Thoracic aorta (tissue), 2 donors: ENCODE measurements at places on chromosomes 5 and 9.

DNA sequence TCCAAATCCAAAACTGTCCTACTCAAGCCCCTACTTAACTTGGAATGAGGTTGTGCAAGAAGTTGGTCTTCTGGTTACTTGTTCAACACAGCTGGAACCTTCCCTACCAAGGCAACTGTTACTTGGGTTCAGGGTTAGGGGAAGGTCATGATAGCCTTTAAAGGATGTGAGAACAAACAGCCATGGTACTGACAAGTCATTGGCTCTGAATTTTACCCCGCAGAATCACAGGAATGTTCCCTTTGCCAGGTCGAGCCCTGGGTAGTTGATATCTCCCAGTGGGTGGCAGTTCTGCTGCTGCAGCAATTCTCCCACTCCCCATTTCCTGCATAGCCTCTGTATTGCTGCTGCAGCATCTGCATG lies 396.1 kb upstream of the MPDZ start:
- no peak for DNase-seq

DNA sequence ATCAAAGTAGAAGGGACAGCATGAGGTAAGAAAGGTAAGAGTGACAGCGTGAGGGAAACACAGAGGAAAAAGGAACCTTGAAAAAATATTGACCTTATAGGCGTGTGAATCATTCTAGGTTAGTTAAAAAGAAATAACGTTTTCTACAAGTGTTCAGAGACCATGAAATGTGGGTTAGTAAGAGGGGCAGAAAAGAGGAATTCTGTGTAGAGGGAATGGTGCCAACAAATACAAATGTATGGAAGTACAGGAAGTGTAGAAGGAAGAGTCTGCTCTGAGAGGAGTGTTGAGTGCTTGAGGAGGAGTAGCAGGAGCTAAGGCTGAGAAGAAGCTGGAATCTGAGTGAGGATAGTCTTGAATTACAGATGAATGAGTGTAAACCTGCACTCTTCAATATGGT lies 418.6 kb upstream of the RIOK2 start:
- no peak for DNase-seq

DNA sequence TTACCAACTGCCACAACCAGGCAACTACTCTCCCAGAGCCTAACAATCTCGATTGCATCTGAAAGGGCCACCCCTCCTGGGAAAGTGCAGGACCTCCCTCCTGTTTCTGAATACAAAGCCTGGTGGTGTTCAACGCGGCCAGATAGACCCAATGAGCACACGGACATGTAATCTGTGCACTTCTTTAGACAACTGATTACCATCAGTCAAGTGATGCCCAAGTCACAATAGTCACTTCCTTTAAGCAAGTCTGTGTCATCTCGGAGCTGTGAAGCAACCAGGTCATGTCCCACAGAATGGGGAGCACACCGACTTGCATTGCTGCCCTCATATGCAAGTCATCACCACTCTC lies 739 bp downstream of the C9orf72 start:
- DNase-seq = peak; percentile 48

DNA sequence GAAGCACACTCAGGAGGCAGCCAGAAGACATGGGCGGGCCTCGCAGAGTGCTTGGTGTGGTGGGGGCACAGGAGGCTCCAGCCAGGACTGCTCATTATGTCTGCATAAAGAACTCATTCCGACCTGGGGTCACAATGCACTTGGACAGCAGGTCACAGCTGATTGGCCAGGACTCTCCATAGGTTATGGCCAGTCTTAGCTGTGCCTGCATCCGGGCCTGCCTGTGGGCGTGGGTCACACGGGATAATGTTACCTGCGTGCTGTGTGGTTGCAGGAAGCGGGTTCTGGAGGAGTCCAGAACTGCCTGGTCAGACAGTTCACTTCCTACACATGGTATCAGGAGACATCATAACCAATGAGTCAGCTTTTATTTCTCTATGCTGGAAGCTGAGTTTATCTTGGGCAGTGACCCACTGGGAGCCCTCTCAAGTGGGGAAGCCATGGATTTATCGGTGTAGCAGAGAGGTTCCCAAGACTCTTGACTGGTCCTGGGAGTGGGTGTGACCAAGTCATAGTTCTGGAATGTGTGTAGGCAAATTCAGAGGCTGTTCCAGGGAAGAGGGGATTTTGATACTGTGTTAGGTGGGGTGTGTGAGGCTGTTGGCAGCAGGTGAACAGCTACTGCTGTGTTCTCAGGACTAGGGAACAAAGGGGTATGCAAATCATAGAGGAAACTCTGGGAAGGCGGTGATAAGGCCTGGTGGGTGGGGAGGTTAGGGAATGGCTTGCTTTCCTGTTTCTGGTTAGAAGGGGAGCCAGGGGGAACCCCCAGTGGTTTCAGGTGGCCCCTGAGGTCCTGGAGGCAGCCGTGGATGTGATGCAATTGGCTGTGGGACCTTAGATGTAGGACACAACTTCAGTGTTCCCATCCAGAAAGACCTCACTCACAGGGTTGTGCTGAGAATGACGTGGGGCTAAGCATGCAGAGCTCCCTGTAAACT lies 51.3 kb downstream of the ARHGEF37 start:
- no peak for DNase-seq

DNA sequence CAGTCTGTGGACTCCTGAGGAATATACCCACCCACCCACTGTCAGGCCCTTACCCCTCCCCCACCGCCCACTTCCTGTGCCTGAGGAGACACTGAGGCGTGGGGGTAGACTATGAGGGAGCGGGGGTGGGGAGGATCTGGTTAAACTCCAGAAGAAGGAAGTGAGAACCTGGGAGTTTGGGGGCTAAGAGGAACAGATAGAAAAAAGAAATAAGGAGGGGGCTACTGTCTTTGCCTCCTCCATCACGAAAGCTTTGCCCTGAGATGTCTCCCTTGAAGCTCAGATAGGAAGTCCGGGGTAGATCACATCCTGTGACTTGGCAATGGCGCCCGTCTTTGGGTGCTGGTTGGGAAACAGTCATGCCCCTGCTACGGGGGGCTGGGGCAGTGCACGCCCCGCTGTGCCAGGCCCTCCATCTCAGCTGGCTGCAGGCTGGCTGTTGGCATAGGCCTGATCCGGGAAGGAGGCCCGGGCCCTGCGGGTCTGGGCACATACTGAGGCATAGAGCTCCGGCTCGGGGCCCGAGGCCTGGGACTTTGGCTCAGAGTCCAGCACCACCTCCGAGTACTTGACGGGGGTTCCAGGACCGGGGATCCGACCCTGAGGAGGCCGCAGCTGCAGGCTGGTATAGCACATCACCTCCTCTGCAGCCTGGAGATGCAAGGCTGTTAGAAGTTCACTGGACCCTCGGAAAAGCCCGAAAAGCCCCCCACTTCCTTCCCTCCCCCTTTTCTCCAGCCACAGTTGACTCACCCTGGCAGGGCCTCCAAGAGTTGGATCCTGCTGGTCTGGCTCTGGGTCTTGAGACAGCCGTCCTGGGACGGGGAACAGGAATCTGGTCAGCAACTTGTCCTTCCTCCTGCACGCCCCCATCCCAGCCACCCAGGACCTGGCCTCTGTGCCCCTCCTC lies 1.0 kb downstream of the SIT1 start:
- DNase-seq = peak; percentile 46

DNA sequence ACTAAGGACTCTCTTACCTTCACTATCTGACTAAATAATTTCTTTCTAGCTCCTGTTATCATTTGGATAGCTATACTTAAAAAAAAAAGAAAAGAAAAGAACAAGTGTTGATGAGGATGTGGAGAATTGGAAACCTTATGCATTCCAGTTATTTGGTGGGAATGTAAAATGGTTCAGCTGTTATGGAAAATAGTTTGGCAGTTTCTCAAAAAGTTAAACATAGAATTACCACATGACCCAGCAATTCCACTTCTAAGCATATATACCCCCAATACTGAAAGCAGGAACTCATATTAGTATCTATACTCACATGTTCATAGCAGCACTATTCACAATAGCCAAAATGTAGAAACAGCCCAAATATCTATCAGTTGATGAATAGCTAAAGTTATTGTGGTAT lies 61.1 kb downstream of the GNA14 start:
- no peak for DNase-seq

- no peak for DNase-seq
Observed at GRCh38 chr5:7881816-7882215, 12.9 kb downstream of the MTRR start.

DNA sequence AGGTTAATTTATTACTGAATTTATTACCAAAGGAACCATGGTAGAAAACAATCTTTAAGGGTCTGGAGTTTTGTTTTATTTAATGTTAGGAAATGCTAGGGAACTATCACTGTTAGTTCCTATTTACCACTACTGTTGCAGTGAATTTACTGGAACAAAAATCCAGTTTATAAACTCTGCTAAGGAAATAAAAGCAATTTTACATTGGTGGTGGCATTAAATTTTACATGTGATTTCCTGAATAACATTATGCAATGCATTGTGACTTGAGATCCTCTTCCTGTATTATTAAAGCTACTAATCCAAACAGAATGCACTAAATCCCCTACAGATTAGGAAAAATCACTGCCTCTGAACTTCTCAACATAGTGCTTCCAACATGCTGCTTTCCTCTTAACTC lies 599.5 kb upstream of the PTGER4 start:
- no peak for DNase-seq
